Stimulated activated CD8-positive, alpha-beta memory T cell treated with anti-CD3 and anti-CD28 coated beads, Interleukin-15, amount 100 ng/mL, for 48 hours (primary cell): ENCODE measurements at places on chromosomes 5 and 9.
A peak's percentile ranks its signal among the peaks of the same experiment; 100 is the strongest.

DNA sequence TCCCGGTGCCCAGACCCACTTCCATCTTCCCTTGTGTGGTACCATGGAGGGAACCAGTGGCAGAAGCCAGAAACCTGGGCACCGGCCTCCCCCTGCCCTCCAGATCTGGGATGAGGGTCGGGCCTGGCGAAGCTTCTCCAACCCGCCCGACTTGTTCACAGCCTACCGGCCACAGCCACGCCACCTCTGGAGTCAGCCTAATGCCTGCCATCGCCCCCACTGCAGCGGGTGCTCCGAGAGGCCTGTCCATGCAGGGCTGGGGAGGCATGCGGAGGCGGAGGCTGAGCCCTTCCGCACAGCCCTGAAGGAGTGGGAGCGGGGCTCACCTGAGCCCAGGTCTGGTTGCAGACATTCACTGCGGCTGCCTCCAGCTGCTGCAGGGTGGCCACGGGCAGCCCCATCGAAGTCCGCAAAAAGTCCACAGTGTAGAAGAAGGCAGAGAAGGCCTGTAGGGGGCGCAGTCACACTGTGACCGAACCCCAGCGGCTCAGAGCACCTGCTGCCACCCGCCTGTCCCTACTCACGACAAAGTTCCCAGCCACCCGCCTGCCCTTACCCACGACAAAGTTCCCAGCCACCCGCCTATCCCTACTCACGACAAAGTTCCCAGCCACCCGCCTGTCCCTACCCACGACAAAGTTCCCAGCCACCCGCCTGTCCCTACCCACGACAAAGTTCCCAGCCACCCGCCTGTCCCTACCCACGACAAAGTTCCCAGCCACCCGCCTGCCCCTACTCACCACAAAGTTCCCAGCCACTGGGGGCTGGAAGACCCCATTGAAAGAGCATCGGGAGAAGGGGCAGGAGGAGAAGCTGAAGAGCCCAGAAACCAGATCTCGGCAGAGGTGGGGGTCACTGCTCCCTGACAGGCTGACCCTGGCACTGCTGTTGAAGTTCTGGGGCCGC lies 3.8 kb upstream of the NPDC1 start:
- no peak for DNase-seq

GRCh38 chr5:132410451-132411303 lies 41.2 kb downstream of the SLC22A5 start:
- peak; percentile 76 for DNase-seq

- DNase-seq: no peak
Measured at GRCh38 chr9:82988488-82988887, 74.5 kb downstream of the RASEF start.

GRCh38 chr5:123610665-123611405 lies 98.9 kb downstream of the CSNK1G3 start:
- no peak for DNase-seq

GRCh38 chr5:33824516-33825195 lies 67.1 kb downstream of the ADAMTS12 start:
- no peak for DNase-seq

DNA sequence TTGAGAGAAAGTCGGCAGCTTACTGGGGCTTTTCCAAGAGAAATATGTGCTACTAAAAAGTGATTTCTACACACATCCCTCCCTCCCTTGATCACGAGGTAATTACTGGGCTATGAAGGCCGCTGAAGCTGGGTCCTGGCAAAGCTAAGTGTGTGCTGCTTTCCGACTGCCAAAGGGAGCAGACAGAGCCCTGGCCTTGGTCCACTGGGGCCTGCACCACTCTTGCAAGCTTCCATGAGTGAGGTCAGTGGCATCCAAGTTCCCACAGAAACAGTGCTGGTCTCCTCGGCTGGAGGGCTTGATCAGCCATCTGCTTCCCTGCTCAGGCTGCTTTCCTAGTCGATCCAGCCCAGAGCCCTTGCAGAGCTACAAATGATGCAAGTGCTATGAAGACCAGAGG lies 154.8 kb upstream of the LHFPL2 start:
- no peak for DNase-seq

GRCh38 chr5:28864006-28864405 lies 1825.6 kb upstream of the CDH9 start:
- no peak for DNase-seq

DNA sequence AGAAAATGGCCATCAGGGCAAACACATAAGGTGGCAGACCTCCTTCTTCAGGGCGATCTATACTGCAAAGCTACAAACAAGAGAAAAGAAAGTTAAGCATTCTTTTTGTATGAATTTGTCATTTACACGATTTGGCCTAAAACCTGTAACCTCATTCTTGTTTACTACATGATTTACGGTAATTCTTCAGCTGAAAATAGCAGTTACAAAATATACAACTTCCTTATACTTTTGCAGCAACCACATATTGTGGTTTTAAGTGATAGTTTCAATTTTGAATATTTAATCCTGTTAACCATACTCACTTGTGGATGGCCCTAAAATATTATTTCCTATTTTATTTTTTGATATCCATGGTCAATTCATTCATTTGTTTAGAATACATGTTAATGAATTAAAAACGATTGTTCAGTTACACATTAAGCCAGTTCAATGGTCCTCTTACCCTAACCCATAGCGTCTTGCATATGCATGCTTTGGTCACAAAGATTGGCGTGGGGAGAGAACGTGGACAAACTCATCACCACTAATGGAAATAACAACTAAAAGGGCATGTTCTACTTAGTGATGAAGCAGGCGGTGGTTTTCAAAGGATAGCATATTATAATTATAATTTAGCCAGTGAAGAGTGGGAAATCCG lies 16.6 kb downstream of the TUT7 start:
- DNase-seq: no peak

DNA sequence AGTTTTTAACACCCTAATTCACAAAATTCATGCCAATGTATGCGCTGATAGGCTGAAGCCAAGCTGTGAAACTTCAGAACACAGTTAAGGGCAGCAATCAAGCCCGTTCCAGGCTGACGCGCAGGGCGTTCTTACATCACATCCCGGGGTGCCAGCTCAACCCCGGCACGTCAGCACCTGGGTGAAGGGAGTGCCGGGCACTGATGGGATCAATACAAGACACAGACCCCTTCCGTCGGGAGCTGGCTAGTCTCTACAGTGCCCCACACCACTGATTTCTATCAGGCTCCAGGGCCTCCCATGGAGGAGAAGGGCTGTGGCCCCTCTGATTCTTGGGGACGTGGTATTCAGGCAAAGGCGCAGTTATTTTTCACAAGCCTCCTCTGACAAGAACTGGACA lies 12.0 kb downstream of the BARHL1 start:
- DNase-seq: no peak

GRCh38 chr9:121852651-121853616 lies 201.5 kb downstream of the DAB2IP start:
- no peak for DNase-seq

DNA sequence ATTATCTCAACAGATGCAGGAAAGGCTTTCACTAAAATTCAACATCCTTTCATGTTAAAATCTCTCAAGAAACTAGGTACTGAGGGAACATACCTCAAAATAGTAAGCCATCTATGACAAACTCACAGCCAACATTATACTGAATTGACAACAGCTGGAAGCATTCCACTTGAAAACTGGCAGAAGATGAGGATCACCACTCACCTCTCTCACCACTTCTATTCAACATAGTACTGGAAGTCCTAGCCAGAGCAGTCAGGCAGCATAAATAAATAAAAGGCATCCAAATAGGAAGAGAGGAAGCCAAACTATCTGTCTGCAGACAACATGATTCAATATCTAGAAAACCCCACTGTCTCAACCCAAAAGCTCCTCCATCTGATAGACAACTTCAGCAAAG lies 203.6 kb upstream of the GRAMD2B start:
- no peak for DNase-seq
